ENCODE measurements at places on chromosomes 6 and 20.

DNA sequence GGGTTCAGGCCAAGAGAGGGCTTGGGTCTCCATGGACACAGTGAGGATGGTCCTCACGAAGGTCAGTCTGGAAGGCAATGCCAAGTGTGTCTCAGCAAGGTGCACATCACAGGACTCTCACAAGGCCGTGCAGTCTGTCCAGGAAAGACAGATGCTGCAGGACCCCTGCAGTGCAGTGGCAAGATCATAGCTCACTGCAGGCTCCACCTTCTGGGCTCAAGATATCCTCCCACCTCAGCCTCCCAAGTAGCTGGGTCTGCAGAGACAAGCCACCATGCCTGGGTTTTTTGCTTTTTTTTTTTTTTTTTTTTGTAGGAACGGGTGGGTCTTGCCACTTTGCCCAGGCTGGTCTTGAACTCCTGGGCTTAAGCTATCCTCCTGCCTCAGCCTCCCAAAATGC lies 26.4 kb downstream of the ZMYND8 start:
- no peak for DNase-seq

- DNase-seq = no peak
These were observed 164.9 kb downstream of the FNDC1 start for GRCh38 chr6:159334068-159334467.

- peak; percentile 85 for DNase-seq
These were observed 237.8 kb upstream of the PMEPA1 start for GRCh38 chr20:57947421-57948179.

GRCh38 chr20:37680420-37680819 lies 13.4 kb upstream of the CTNNBL1 start:
- peak; percentile 30 for DNase-seq

GRCh38 chr20:53866794-53867740 lies 203.3 kb downstream of the BCAS1 start:
- no peak for DNase-seq

- DNase-seq = no peak
These were observed 12.4 kb upstream of the MAS1 start for GRCh38 chr6:159878341-159878740.

DNA sequence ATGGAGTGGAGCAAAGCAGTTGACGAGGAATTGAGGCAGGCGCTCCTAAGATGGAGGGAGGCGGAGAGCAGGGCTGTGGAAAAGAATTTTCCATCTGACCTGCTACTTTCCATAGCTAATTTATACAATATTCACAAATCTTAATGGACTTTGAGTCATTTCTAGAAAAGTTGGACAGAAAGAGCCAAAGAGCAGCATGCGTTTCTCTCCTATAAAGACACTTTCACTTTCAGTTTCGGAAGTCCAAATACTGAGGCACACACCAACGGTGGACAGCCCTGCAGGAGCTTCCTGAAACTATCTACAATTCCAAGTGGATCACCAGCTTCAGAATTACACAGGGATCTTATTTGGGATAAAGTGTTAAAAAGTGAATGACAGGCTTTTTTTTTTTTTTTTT lies 43.5 kb downstream of the PANK2 start:
- no peak for DNase-seq

- DNase-seq = no peak
These were observed 229.1 kb downstream of the PLCB1 start for GRCh38 chr20:8361006-8361652.

DNA sequence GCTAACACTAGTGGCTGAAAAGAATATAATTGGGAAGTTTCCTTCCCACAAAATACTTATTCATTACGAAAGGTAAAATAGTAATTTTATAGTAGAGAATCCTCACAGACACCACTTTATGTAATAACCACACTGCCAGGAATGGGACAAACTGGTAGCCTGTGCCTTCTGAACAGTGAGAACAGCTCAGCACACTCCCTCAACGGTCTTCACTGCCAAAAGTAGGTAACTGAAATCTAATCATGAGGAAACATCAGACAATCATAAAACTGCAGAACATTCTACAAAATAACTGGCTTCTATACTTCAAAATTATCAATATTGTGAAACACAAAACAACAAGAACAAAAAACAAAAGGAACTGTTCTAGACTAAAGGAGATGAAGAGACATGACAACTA lies 44.1 kb downstream of the NUP153 start:
- no peak for DNase-seq
